Activated B cell treated with CpG ODN at 0.5 μM for 24 hours (primary cell): ENCODE measurements at places on chromosomes 16 and 17.

GRCh38 chr16:4474192-4474961, at the start of gene NMRAL1:
Gene NMRAL1, minus strand, starts transcription at chr16:4474625. Its CDS starts 493 bp downstream, at chr16:4474132.
- H3K4me1 ChIP-seq, result peaks cover 37% of the 10 kb centered on the region
- peak within 1 kb of the TSS; percentile 84 for H3K27ac ChIP-seq
- H3K36me3 ChIP-seq, result peaks cover 7% of the 10 kb centered on the region
- DNase-seq, result peak; percentile 75
- H3K27me3 ChIP-seq, result no peaks in the 10 kb centered on the region

- no peak overlapping the region for H3K4me3 ChIP-seq
- no peak overlapping the region for H3K27ac ChIP-seq
- H3K4me1 ChIP-seq, result no peaks in the 10 kb centered on the region
- no peaks in the 10 kb centered on the region for H3K36me3 ChIP-seq
- DNase-seq, result no peak
- peaks cover 10% of the 10 kb centered on the region for H3K27me3 ChIP-seq
These were observed 15.9 kb upstream of the ULK2 start for GRCh38 chr17:19883537-19884215.

DNA sequence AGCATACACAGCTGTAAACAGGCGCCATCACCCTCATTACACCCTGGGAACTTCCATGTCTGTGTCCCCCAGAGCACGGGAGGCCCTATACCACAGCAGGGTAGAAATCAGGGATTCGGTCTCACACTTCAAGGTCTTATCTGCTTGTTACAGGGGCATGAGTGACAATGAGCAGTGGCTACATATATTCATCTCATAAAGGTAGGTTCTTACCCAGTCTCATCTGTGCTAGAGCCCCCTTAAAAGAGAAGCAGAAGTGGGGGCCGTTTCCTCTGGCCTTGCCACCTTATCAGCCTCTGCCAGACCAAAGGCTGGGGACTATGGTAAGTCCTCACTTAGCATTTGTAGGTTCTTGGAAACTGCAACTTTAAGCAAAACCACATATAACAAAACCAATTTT, 46.5 kb downstream of the IRX5 start:
- H3K4me3 ChIP-seq, result no peak overlapping the region
- no peak overlapping the region for H3K27ac ChIP-seq

GRCh38 chr16:85912211-85912974, 13.4 kb downstream of the IRF8 start:
- peak overlapping the region; percentile 24 for H3K4me3 ChIP-seq
- peak overlapping the region; percentile 97 for H3K27ac ChIP-seq
- H3K36me3 ChIP-seq, result peaks cover 92% of the 10 kb centered on the region

DNA sequence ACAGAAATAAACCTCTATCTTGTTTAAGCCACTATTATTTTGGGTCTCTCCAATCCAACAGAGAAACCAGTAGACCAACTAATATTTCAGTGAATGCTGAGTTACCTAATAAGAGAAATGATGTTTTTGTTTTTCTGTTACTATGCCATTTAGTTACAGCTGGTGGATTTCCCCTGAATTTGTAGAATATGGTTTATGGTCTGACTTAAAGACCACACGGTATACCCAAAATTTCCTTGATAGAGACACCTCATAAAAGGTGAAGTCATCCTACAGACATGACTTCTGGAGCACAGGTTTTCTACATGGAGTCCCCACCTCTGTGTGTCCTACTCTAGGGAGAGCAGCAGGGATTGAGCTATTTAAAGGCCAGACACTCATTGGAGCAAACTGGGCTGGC, 13.3 kb downstream of the PIK3R5 start:
- no peak overlapping the region for H3K27ac ChIP-seq
- peaks cover 86% of the 10 kb centered on the region for H3K4me1 ChIP-seq

GRCh38 chr16:10940501-10941079, 1.7 kb downstream of the DEXI start:
- no peak for DNase-seq
- peak overlapping the region; percentile 90 for H3K4me3 ChIP-seq
- H3K4me1 ChIP-seq, result peaks cover 91% of the 10 kb centered on the region
- H3K27ac ChIP-seq, result peak overlapping the region; percentile 81
- peaks cover 25% of the 10 kb centered on the region for H3K36me3 ChIP-seq

GRCh38 chr17:29585080-29585751, 4.2 kb downstream of the GIT1 start:
- peak overlapping the region; percentile 71 for H3K27ac ChIP-seq
- no peak overlapping the region for H3K4me3 ChIP-seq
- peaks cover 15% of the 10 kb centered on the region for H3K36me3 ChIP-seq
- H3K27me3 ChIP-seq, result no peaks in the 10 kb centered on the region

GRCh38 chr17:30253312-30253711, 17.8 kb upstream of the SLC6A4 start:
- no peak for DNase-seq
- H3K4me1 ChIP-seq, result no peaks in the 10 kb centered on the region
- H3K27ac ChIP-seq, result no peak overlapping the region
- H3K36me3 ChIP-seq, result peaks cover 51% of the 10 kb centered on the region
- no peaks in the 10 kb centered on the region for H3K27me3 ChIP-seq

DNA sequence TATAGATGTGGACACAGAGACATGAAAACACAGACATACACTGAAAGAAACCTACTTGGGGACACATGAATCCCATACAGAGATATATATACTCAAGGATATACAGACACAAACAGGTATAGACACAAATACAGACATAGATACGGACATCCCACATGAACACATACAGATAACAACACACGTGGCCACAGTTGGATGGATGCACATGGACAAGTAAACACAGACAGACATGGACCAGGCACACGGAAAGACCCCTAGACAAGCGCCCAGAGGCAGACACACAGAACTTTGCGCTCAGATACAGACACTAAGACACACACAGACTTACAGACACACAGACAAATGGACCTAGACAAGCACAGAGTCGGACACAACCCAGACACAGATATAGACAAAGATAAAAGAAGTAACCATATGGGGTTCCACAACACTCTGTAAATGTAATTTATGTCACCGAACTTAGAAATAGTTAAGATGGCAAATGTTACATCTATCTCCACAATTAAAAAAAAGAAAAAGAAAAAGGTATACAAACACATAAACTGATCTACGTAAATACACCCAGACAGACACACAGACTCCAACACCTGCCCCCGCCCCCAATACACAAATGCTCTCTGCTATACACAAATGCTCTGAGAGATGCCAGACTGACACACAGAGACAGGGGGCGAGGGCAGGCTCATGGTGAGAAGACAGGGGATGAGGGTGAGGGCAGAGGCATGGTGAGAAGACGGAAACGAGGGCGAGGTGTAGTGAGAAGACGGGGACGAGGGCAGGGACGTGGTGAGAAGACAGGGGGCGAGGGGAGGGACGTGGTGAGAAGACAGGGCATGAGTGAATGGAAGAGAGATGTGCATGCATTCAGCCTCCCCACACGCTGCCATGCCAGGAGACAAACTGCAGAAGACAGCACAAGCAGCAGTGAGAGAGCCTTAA, 118.3 kb downstream of the SMG6 start:
- no peak overlapping the region for H3K4me3 ChIP-seq
- no peaks in the 10 kb centered on the region for H3K4me1 ChIP-seq
- H3K27me3 ChIP-seq, result no peaks in the 10 kb centered on the region
- no peak for DNase-seq
- peaks cover 75% of the 10 kb centered on the region for H3K36me3 ChIP-seq

GRCh38 chr17:82978765-82979349, 100.6 kb upstream of the METRNL start:
- H3K4me1 ChIP-seq, result peaks cover 33% of the 10 kb centered on the region
- peak overlapping the region; percentile 86 for H3K27ac ChIP-seq
- peak overlapping the region; percentile 40 for H3K4me3 ChIP-seq
- no peak for DNase-seq
- no peaks in the 10 kb centered on the region for H3K27me3 ChIP-seq
- H3K36me3 ChIP-seq, result no peaks in the 10 kb centered on the region

DNA sequence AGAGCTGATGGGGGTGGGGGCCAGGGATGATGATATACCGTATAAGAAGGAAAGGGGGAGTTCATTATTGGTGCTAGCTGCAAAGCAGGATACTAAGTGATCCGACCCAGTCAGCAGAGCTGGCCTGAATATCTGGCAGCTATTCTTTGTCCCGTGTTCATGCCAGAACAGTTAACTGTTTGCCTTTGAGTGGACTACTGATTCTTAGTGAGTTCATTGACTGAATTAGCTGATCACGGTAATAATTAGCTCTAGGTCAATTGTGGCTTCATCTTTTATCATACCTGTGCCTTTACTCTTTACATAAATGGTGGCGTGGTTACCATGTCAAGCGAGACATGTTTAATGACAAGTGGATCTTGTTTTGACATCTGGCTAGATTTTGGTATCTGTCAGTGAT, 5.3 kb downstream of the KPNB1 start:
- H3K4me3 ChIP-seq, result no peak overlapping the region
- H3K4me1 ChIP-seq, result peaks cover 60% of the 10 kb centered on the region
- H3K36me3 ChIP-seq, result peaks cover 77% of the 10 kb centered on the region
- no peak for DNase-seq
- peak overlapping the region; percentile 24 for H3K27ac ChIP-seq

- H3K4me3 ChIP-seq, result no peak overlapping the region
- DNase-seq, result no peak
- no peaks in the 10 kb centered on the region for H3K27me3 ChIP-seq
- H3K27ac ChIP-seq, result no peak overlapping the region
These were observed 50.5 kb downstream of the SEC14L1 start for GRCh38 chr17:77191244-77191643.

GRCh38 chr16:10950393-10950792, 6.0 kb downstream of the CLEC16A start:
- no peak for DNase-seq
- peaks cover 71% of the 10 kb centered on the region for H3K4me1 ChIP-seq
- no peak overlapping the region for H3K4me3 ChIP-seq
- H3K36me3 ChIP-seq, result peaks cover 4% of the 10 kb centered on the region
- peak overlapping the region; percentile 94 for H3K27ac ChIP-seq
- no peaks in the 10 kb centered on the region for H3K27me3 ChIP-seq

GRCh38 chr17:20313306-20313705, 154.0 kb downstream of the LGALS9B start:
- H3K4me3 ChIP-seq, result no peak overlapping the region
- H3K4me1 ChIP-seq, result no peaks in the 10 kb centered on the region
- no peak overlapping the region for H3K27ac ChIP-seq
- no peaks in the 10 kb centered on the region for H3K27me3 ChIP-seq
- DNase-seq, result no peak
- H3K36me3 ChIP-seq, result no peaks in the 10 kb centered on the region

DNA sequence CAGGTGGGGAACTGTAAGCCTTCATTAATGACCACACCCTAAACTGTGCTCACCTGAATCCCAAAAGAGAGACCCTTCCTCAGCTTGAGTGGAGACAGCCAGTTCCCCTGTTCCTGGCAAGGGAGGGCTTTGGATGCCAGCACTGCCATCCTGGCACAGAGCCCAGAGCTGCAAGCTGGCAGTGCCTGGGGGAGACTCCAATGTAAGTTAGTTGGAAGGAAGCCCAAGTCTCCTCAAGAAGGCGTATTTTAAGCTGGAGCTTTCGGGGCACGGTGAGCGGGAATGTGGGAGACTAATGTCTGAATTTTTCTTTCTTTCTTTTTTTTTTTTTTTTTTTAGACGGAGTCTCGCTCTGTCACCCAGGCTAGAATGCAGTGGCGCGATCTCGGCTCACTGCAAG, 4.7 kb downstream of the CDC42EP4 start:
- no peak overlapping the region for H3K4me3 ChIP-seq
- DNase-seq, result no peak
- no peak overlapping the region for H3K27ac ChIP-seq
- H3K36me3 ChIP-seq, result no peaks in the 10 kb centered on the region

- peak overlapping the region; percentile 83 for H3K4me3 ChIP-seq
- peaks cover 27% of the 10 kb centered on the region for H3K4me1 ChIP-seq
- H3K27ac ChIP-seq, result peak overlapping the region; percentile 74
- DNase-seq, result peak; percentile 93
These were observed 1.3 kb downstream of the SPATA2L start for GRCh38 chr16:89700100-89700648.
